Body of pancreas (tissue), 4 donors: ENCODE measurements at places on chromosomes 5 and 9.

- no peaks in the 10 kb centered on the region for H3K36me3 ChIP-seq
- H3K4me1 ChIP-seq, result no peaks in the 10 kb centered on the region
- no peaks in the 10 kb centered on the region for H3K27me3 ChIP-seq
- no peak for DNase-seq
Measured at GRCh38 chr5:121834021-121834420, 17.7 kb upstream of the FTMT start.

DNA sequence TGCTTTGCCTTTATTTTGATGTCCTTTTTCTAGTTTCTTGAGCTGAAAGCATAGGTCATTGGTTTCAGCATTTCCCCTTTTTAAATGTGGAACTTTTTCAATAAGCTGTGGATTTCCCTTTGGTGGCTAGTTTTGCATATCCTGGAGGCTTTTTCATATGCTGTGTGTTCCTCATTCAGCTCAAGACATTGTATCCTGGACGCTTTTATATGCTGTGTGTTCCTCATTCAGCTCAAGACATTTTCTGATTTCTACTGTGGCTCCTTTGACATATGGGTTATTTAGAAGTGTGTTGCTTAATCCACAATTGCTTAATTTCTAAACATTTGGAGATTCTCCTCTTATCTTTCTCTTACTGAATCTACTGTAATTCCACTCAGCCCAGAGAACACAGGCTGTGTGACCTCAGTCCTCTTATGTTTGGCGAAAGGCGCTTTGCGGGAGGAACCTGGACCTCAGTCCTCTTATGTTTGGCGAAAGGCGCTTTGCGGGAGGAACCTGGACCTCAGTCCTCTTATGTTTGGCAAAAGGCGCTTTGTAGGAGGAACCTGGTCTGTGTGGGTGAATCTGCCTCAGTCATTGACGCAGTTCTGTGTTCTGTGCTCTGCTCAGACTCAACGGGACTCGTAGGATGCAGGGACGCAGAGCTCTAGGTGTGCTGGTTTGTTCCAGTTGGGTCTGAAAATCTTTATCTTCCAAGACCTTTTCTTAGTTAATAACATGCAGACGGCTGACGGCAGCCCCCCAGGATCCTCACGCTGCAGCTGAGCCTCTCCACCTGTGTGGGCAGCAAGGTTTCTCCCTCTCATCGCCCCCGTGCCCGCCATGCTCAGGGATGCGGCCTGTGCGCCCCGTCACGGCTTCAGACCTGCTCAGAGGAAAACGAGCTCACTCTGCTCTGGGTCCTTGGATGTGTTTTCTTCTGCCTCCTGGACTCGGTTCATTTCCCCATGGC lies 6.0 kb upstream of the SLC9A3 start:
- no peak overlapping the region for H3K27ac ChIP-seq
- H3K4me3 ChIP-seq, result no peak overlapping the region
- DNase-seq, result no peak
- no peaks in the 10 kb centered on the region for H3K27me3 ChIP-seq
- no peaks in the 10 kb centered on the region for H3K36me3 ChIP-seq

DNA sequence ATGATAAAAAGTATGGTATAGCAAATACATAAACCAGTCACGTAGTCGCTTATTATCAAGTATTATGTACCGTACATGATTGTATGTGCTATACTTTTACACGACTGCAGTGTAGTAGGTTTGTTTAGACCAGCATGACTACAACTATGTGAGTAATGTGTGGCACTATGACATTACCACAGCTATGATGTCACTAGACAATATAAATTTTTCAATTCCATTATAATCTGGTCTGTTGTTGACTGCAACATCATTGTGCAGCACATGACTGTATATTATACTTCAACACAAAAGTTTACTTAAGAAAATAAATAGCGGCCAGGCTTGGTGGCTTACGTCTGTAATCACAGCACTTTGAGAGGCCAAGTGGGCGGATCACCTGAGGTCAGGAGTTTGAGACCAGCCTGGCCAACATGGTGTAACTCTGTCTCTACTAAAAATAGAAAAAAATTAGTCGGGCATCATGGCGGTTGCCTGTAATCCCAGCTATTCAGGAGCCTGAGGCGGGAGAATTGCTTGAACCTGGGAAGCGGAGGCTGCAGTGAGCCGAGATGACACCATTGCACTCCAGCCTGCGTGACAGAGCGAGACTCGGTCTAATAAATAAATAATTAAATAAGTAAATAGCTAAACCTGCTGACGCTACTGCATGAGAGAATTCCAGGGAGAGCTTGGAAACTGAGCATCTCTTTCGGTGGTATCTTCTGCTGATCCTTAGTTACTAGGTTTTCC lies 24.6 kb upstream of the JADE2 start:
- H3K27ac ChIP-seq, result no peak overlapping the region
- H3K4me1 ChIP-seq, result peaks cover 41% of the 10 kb centered on the region
- H3K36me3 ChIP-seq, result no peaks in the 10 kb centered on the region
- no peak overlapping the region for H3K4me3 ChIP-seq

- H3K36me3 ChIP-seq, result no peaks in the 10 kb centered on the region
- H3K27me3 ChIP-seq, result no peaks in the 10 kb centered on the region
- DNase-seq, result no peak
- H3K4me3 ChIP-seq, result no peak overlapping the region
- H3K27ac ChIP-seq, result no peak overlapping the region
Measured at GRCh38 chr5:124631874-124632550, 114.4 kb downstream of the ZNF608 start.

DNA sequence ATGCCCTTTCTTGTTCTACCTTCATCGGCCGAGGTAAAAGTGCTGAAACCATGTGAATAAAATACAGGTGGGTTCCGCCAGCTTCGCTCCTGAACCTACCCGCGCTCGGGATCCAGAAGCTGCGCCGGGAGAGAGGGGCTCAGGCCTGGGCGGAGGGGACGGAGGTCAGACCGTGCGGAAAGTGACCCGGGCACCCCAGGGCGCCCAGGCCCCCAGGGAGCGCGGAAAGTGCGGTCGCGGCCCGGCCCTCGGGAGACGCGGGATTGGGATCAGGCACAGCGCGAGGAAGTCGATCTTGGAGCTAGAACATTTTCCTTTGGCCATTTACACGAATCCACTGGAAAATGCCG lies 329 bp downstream of the SYK start:
- H3K27ac ChIP-seq, result peak overlapping the region; percentile 91
- no peaks in the 10 kb centered on the region for H3K36me3 ChIP-seq
- peak overlapping the region; percentile 37 for H3K4me3 ChIP-seq

DNA sequence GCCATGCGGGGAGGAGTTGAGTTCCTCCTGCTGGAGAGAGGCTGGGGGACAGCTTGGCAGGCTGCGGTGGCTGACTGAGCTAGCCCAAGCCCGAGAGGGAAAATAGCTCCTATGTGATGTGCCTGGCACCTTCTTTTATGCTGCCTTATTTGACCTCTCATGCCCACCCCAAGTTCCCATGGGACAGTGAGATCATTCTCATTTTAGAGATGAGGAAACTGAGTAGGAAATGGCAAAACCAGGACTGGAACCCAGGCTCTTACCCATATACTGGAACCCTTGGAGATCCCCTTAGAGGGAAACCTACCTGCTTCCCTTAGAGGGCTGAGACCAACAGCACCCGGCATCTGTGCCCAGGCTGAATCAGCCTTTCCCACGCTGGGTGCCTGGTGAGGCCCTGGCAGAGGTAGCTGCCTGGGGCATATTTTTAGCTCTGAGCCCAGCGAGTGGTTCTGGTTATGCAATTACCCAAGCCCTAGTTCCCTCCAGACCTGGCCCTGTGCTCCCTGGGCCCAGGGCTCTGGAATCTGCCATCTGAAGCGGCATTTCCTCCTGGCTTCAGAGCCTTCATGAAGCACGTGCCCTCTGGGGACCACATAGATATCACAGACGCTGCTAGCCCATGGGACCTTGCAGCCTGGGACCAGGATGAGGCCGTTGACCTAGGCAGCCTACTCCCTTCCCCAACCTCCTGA lies 23.6 kb downstream of the COL27A1 start:
- no peak overlapping the region for H3K4me3 ChIP-seq
- H3K4me1 ChIP-seq, result peaks cover 74% of the 10 kb centered on the region
- H3K36me3 ChIP-seq, result no peaks in the 10 kb centered on the region

DNA sequence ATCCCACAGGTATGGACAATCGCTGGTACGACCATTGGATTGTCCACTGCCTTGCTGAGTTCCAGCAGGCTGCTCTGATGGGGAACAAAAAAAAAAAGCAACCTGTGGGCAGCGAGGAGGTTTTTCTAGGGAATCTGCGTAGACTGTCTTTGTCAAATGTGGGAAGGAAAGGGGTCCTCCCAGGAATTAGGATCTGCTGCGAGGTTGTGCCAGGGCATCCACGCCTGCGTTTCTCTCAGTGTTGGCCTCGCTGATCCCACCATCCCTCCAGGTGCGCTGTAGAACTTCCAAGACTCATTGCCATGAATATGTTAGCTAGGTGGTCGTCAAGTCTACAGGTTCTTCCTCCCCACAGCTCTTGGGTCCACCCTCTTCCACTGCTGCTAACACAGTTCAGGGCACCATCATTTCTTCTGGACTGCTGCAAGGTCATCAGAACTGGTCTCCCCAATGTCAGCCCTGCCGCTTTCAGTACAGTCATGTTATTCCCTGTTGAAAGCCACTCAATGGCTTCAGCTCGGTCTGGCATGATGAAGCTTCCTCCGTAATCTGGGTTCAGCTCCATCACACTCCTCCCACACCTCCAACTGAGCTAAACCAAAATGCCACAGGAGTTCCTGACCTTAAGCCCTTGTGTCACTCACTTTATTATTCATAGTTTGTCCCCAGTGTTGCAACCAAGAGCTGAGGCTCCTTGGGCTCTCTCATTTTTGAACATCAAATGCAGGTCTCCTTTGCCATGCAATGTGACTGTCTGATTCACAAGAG lies 79.5 kb upstream of the DMRT1 start:
- H3K4me1 ChIP-seq, result peaks cover 15% of the 10 kb centered on the region
- no peak for DNase-seq
- H3K36me3 ChIP-seq, result no peaks in the 10 kb centered on the region

- H3K27ac ChIP-seq, result no peak overlapping the region
- no peak for DNase-seq
- H3K4me1 ChIP-seq, result peaks cover 42% of the 10 kb centered on the region
- H3K27me3 ChIP-seq, result no peaks in the 10 kb centered on the region
Measured at GRCh38 chr9:131660466-131661405, 79.1 kb downstream of the RAPGEF1 start.

DNA sequence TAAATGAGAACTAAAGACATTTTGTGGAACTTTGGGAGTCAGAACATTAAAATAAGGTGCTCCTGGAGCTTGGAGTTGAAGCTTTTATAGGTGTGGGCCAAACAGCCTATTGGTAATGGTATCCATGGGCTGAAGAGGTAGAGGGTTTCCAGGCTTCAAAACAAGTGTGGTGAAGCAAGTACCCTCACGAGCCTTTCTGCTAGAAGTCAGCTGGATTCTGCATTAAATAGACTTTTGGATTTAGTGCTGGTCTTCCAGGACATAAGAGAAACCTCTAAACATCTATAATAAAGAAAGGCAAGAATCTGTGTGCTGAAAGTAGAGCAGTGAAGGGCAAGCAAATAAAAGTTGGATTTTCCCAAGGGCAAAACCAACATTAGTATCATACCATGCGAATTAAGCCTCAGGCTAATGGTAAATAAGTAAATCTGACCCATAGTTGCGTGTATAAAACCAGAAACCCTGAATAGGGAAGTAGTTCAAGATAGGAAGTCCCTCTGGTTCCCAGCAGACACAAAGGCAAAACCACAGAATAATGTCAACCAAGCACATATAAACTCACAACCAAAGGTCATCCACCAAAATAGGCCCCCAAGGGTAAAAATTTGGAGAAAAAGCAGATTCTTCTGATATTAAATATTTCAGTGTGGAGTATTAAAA lies 306.3 kb downstream of the TLE4 start:
- H3K27me3 ChIP-seq, result no peaks in the 10 kb centered on the region
- H3K36me3 ChIP-seq, result no peaks in the 10 kb centered on the region
- no peak overlapping the region for H3K4me3 ChIP-seq
- H3K4me1 ChIP-seq, result no peaks in the 10 kb centered on the region
- H3K27ac ChIP-seq, result no peak overlapping the region

DNA sequence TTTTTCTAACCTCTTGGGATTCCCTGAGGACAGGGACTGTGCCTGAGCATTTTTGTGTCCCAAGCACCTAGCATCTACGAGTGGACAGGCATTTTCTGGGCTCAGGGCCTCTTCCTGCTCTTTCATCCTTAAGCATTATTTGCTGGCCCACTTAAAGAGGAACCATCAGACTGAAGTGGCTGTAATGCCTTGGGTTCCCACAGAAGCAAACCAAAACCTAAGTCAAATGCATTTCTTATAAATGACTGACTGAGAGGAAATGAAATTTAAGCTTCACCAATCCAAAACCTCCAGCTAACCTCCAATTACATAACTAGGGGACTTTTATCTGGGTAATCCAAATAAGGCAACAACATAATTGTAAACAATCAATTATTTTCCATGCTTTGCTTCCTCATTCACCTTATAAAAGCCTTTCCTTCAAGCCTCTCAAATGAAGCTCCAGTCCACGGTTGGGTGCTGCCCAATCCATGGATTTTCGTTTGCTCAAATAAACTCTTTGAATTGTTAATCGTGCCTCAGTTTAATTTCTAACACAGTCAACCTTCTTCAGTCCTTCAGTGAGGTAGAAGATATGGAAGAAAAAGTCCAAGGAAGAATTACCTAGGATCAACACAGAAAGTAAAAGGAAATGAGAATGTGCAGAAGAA lies 25.3 kb upstream of the SLC31A2 start:
- H3K4me3 ChIP-seq, result no peak overlapping the region
- H3K27me3 ChIP-seq, result no peaks in the 10 kb centered on the region
- H3K27ac ChIP-seq, result no peak overlapping the region
- H3K4me1 ChIP-seq, result no peaks in the 10 kb centered on the region

- no peak for DNase-seq
- H3K4me3 ChIP-seq, result no peak overlapping the region
- no peaks in the 10 kb centered on the region for H3K27me3 ChIP-seq
- no peak overlapping the region for H3K27ac ChIP-seq
Measured at GRCh38 chr5:8694545-8694944, 825.6 kb downstream of the MTRR start.

- DNase-seq, result no peak
- H3K27ac ChIP-seq, result peak overlapping the region; percentile 90
- peak overlapping the region; percentile 71 for H3K4me3 ChIP-seq
- peaks cover 47% of the 10 kb centered on the region for H3K4me1 ChIP-seq
- H3K27me3 ChIP-seq, result no peaks in the 10 kb centered on the region
- H3K36me3 ChIP-seq, result no peaks in the 10 kb centered on the region
Measured at GRCh38 chr9:137242269-137243203, 1.4 kb downstream of the TUBB4B start.

GRCh38 chr5:57172466-57173318 lies 1.2 kb upstream of the GPBP1 start:
- H3K4me1 ChIP-seq, result peaks cover 21% of the 10 kb centered on the region
- peak overlapping the region; percentile 45 for H3K4me3 ChIP-seq
- DNase-seq, result no peak
- H3K27me3 ChIP-seq, result no peaks in the 10 kb centered on the region
- H3K27ac ChIP-seq, result peak overlapping the region; percentile 98
- H3K36me3 ChIP-seq, result no peaks in the 10 kb centered on the region

- H3K4me3 ChIP-seq, result no peak overlapping the region
- H3K27me3 ChIP-seq, result no peaks in the 10 kb centered on the region
- H3K4me1 ChIP-seq, result no peaks in the 10 kb centered on the region
- no peak overlapping the region for H3K27ac ChIP-seq
- no peaks in the 10 kb centered on the region for H3K36me3 ChIP-seq
Measured at GRCh38 chr9:123508048-123508447, 152.1 kb downstream of the CRB2 start.

GRCh38 chr5:89473196-89473595 lies 590.2 kb upstream of the MEF2C start:
- H3K27ac ChIP-seq, result no peak overlapping the region
- H3K36me3 ChIP-seq, result no peaks in the 10 kb centered on the region
- H3K4me3 ChIP-seq, result no peak overlapping the region
- no peak for DNase-seq
